ENCODE measurements at places on chromosomes 11 and 22. TPM values are rescaled to one million over a fixed set of nuclear protein-coding genes. Genes with fewer than 3 reads are reported as not detected.

TBX10 gene
- polyA plus RNA-seq: not detected

- DNase-seq: peak; percentile 87
These were observed 14.7 kb downstream of the GATD1 start for GRCh38 chr11:762421-763072.

MRGPRX4 gene
- 1.2 TPM for polyA plus RNA-seq

DRAP1 gene
- polyA plus RNA-seq: 262 TPM

GRCh38 chr11:33262011-33262645, 4.9 kb downstream of the HIPK3 start:
- DNase-seq: no peak

GRCh38 chr22:23164091-23164490, 16.2 kb upstream of the BCR start:
- no peak for DNase-seq

DNA sequence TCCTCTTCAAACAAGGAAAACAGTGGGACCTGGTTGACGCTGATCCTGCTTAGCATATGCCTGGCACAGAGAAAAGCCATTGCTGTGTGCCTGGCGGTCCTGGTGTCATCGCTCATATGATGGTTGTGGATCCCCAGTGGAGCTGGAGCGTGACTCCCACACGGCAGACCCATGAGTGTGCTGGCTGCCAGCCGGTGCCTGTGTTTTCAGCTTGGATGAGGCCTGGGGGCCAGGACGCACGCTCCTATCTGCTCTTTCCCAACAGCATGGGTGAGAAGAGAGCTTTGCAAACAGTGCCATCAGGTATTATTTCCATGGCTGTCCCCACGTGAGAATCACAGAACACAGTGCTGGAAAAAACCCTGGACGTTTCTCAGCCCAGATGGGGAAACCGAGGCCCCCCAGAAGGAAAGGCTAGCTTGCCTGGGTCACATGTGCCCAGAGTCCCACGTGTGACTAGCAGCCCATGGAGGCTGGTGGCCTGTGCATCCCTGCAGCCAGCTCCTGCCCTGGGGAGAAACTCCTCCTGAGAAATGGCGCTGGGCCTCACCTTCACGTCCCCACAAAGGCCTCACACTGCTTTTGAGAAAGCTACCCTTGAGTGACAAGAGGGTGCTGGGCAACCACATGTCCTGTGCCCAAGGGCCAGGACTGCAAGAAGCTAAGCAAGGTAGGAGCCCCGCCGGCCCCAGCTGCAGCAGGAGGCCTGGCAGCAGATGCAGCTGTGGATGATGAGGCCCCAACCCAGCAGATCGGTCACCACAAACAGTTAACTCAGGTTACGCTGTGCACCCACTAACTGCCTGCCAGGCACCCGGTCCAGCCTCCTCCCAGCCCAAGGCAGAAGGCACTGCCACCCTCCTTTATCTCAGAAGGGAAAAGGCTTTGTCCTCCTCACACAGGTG, 4.2 kb downstream of the CDKN1C start:
- DNase-seq: no peak

ANO3 gene
- not detected for polyA plus RNA-seq

CD3G gene
- polyA plus RNA-seq: not detected

KLHDC7B gene
- 0.01 TPM for polyA plus RNA-seq

GRCh38 chr11:92852229-92852628, 117.2 kb upstream of the MTNR1B start:
- DNase-seq: no peak

DNA sequence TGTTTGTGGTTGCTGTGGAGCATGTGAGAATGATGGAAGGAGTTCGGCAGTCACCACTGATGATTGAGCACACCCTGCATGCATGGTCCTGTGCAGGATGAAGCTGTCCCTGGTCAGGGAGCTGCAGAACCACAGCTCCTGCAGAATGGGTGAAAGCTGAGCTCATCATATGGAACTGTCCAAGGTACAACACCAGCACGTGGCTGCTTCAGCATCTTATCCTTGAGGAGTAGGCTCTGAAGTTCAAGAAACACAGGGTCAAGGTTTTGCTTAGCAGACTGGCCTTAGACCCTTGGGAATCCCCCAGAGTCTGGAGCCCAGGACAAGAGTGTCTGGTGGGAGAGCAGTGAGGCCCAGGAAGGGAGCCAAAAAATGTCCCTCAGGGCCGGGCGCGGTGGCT, 182.4 kb upstream of the LARGE1 start:
- no peak for DNase-seq

DNA sequence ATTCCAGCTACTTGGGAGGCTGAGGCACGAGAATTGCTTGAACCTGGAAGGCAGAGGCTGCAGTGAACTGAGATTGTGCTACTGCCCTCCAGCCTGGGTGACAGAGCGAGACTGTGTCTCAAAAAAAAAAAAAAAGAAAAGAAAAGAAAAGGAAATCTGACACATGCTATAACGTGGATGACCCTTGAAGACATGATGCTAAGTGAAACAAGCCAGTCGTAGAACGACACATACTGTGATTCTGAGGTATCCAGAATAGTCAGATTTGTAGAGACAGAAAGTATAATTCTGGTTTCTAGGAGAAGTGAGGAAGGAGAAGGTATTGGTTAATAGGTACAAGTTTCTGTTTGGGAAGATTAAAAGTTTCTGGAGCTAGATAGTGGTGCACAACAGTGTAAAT, 6.7 kb upstream of the APOA5 start:
- DNase-seq: no peak

- peak; percentile 40 for DNase-seq
These were observed 789 bp upstream of the FAM111A start for GRCh38 chr11:59141673-59142460.

DNA sequence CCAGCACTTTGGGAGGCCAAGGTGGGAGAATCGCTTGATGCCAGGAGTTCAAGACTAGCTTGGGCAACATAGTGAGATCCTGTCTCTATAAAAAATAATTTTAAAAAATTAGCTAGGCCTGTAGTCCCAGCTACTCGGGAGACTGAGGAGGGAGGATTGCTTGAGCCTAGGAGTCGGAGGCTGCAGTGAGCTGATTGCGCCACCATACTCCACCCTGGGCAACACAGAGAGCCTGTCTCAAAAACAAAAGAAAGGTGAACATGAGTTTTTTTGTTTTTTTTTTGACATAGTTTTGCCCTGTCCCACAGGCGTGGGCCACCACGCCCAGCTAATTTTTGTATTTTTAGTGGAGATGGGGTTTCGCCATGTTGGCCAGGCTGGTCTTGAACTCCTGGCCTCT, 17.6 kb downstream of the MED15 start:
- no peak for DNase-seq

TSSK2 gene
- polyA plus RNA-seq: not detected

- no peak for DNase-seq
These were observed 8.2 kb downstream of the ARRB1 start for GRCh38 chr11:75342966-75343870.

All from mammary epithelial cell (primary cell).